ENCODE measurements at places on chromosomes 1 and 21.

GRCh38 chr1:227420147-227420546 lies 101.9 kb upstream of the CDC42BPA start:
- DNase-seq, result no peak

- DNase-seq, result no peak
Observed at GRCh38 chr1:44536357-44537209, 131.5 kb downstream of the RNF220 start.

GRCh38 chr1:206631085-206631509 lies 4.2 kb upstream of the DYRK3 start:
- DNase-seq, result peak; percentile 58

GRCh38 chr1:19704247-19705113 lies 39.8 kb downstream of the HTR6 start:
- DNase-seq, result peak; percentile 26

DNA sequence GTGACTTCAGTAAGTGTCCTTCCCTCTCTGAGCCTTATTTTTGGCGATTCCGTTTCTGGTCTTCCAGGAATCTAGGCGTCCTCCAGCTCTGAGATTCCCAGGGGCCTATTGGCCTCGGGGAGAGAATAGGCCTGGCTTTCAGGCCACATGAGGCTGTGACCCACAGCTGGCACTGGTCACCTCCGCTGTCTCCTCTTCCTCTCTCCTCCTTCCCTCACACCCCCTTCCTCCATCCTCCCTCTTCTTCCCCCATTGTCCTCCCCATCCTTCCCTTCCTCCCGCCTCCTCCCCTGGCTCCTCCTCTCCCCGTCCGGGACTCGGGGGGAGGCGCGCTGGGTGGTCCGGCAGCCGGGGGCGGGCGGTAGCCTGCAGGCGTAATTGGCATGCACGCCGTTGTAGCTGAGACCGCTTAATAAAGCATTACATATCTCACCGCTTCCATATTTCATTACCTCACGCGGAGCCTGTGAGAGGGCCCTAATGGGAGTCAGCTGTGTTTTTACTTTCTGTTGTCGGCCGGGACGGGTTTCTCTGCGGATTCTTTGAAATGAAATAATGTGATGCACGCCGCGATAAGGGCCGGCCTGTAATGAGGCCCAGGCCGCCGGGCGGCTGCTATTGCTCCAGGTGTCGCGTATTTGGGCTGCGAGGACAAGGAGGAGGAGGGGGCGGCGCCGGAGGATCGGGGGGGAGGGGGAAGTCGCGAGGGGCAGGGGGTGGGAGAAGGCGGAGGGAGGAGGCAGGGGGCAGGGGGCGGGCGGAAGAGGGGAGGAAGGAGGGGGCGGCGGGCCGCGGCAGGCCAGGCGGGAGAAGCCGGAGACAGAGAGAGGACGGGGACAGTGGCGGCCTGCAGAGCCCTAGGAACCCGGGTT lies 95.3 kb downstream of the FOXD2 start:
- DNase-seq, result no peak

GRCh38 chr1:157994704-157995582 lies 1.5 kb downstream of the KIRREL1 start:
- DNase-seq, result no peak

GRCh38 chr1:2825487-2826189 lies 24.1 kb upstream of the TTC34 start:
- no peak for DNase-seq

DNA sequence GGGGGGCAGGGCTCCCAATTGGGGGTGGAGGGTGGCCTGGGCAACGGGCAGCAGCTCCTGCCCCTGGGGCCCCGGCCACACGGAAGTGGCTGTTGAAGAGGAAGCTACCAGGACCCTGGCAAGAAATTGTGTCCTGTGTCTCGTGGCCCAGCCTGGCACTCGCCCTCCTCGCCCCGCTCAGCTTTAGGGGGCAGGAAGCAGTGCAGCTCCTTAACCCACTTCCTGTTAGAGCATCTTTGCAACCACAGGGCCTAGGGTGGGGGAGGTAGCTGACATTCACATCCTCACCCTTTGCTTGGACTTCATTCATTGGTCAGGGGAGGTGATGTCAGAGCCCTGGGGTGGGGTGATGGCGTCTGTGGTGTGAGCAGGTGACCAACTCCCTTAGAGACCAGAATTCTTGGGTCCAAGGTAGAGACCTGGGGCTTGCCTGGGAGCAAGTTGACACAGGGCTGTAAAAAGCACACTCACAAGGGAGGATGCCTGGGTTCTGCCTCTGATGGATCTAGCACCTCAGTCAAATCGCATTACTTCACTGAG lies at the start of gene ARHGAP30:
Gene ARHGAP30, minus strand, starts transcription at position 161 of the 540 bp plus-strand sequence. CDS start 267 bp downstream, outside the sequence.
- DNase-seq, result no peak

DNA sequence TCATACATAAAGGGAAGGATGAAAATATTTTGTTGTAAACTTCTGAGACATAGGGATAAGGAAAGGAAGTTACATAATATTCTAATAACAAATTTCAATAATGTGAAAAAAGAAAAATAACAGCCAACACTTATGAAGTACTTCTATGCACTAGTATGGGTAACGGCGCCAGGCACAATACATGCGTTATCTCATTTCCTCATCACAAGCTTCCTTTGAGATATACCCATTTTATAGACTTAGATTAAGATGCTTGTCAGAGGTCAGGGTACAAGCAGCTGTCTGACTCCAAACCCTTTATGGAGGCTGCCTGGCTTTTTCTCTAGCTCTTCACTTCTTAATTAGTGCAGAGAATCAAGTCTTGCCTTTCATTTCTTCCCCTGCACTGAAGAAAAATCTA lies 41.3 kb downstream of the TCP10L start:
- DNase-seq, result no peak

- DNase-seq, result peak; percentile 59
Observed at GRCh38 chr1:50474859-50475809, 51.9 kb upstream of the DMRTA2 start.

DNA sequence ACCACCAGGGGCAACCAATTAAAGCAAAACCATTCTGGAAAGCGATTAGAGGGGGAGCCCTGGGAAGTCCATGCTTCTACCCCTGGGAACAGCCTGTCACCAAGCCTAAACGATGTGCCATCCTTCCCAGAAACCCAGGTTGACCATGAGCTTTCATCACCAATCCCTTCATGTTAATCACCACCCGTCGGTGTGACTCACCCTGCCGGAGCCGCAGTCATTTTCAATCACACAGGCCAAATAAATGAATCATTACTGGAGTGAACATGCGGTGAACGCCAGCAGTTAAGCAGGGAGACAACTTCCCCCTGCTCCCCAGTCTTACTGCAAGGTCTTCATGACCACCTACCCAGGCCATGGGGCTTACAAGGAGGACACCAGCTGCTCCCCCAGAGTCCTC lies 308.8 kb downstream of the AJAP1 start:
- peak; percentile 72 for DNase-seq

- peak; percentile 98 for DNase-seq
Observed at GRCh38 chr1:39398278-39399021, 93.0 kb upstream of the BMP8A start.

DNA sequence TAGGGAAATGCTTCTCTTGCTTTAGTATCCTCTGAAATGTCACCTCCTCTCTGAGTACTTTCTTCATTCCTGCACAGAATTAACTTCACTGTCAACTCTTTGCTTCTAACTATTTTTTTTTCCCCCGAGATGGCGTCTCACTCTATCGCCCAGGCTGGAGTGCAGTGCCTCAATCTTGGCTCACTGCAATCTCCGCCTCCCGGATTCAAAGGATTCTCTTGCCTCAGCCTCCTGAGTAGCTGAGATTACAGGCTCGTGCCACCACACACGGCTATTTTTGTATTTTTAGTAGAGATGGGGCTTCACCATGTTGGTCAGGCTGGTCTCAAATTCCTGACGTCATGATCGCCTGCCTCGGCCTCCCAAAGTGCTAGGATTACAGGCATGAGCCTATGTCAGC lies 1.4 kb upstream of the PLPP3 start:
- no peak for DNase-seq

DNA sequence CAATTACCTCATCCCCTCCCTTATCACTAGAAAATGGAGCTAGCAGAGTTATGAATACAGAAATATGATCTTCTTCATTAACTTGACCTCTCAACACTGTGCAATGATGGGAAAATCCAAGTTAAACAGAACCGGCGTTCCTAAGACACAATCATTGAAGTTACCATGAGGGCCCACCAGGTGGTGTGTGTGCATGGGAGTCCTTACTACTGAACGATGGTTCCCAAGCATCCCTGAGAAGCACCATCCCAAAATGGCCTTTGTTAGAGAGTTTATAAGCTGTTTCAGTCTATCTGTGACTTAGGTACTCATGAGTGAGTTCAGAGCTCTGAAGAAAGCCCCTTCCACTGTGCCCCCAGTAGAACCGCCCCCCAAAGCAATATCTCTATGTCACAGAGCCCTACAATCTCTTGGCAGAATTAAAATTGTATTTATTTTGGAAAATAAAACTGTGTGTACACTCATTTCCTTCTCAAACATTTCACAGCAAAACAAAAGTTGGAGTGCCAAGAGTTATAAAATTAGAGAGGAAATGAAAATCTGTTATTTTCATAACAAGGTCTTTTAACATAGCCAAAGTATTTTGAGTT lies 56.8 kb downstream of the PLD5 start:
- DNase-seq, result peak; percentile 46

DNA sequence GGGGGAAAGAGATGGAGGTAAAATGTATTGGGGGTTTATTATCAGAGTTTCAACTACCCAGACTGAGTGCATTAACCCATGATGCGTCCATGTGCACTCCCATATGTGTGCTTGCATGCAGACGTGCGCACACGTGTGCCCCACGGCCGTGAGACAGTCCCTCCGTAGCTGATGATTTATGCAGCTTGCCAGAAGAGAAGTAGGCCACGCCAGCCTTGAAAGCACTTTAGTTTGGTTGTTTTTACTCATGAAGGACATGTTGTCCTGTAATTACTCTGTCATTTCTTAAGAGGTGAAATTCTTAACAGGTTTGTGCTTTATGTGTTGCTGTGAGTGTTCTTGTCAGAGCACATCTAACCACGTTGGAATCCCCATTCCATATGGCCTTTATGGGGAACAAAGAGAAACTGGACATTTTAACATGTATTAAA lies 467.8 kb downstream of the LMO4 start:
- DNase-seq, result no peak

DNA sequence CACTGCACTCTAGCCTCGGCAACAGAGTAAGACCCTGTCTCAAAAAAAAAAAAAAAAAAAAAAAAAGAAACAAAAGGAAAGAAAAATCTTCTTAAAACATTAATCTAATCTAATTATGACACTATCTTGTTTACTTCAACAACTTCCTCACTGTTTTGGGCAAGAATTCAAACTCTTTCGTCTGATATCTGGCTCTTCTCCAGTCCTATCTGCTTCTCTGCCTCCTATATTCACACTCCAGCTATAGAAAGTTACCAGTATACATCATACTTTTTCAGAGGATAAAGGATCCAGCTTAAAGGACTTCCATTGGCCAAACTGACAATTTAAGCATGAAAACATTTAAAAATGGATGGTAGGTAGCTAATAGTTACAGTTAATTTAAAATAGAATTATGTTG lies 47.3 kb downstream of the EIF2B3 start:
- DNase-seq, result no peak

GRCh38 chr1:58660105-58660504 lies 39.8 kb downstream of the MYSM1 start:
- peak; percentile 54 for DNase-seq

GRCh38 chr1:96075704-96076455 lies 645.7 kb upstream of the PTBP2 start:
- DNase-seq, result no peak

GRCh38 chr1:184186167-184186566 lies 134.6 kb downstream of the TSEN15 start:
- no peak for DNase-seq

GRCh38 chr1:74427681-74428080 lies 84.7 kb downstream of the LRRC53 start:
- no peak for DNase-seq

- no peak for DNase-seq
Observed at GRCh38 chr1:19484338-19484797, 971 bp downstream of the CAPZB start.

DNA sequence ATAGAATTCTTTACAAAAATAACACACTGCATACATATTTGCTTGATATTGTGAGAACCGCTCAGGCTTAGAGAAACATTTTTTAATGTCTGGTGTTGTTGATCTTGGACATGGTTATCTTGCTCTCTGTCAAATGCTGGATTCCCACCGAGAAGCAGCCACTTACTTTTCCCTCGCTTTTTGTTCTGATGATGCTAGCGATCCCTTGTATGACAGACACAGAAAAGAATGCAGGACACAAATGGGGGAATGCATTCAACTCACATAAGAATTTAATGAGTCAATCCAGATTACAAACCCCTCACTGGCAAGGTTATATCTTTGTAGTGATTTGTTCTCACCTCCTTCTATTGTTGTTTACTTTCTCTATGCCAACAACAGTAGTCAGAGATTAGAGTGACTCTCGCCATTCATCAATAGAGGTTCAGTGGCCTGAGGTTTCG lies 76.8 kb upstream of the AKT3 start:
- peak; percentile 99 for DNase-seq

DNA sequence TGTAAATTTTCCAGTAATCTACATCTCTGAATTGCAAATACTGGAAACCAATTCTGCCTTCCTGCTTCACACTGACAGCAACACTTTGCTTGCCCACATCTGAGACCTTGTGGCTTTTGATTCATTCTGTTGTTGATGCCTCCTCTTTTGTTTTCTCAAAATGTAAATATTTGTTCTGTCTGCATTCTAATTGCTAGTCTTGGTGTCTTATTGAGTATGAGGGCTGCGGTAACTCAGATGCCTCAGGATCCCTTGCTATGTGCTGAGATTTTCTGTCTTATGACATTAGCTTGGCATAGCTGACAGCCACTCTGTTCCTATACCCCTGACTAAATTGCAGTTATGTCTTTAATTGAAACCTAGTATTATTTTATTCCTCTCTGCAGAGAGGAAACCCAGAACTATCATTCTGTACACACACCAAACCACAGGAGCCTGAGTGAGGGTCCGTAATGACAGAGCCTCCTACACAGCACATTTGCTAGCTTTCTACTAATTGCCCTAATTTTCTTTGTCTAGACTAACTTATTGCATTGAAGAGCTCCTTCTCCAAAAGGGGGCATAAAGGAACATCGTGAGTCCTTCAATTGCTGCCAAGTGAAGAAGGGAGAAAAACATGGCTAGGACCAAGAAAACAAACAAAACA lies 72.1 kb downstream of the GREM2 start:
- no peak for DNase-seq

DNA sequence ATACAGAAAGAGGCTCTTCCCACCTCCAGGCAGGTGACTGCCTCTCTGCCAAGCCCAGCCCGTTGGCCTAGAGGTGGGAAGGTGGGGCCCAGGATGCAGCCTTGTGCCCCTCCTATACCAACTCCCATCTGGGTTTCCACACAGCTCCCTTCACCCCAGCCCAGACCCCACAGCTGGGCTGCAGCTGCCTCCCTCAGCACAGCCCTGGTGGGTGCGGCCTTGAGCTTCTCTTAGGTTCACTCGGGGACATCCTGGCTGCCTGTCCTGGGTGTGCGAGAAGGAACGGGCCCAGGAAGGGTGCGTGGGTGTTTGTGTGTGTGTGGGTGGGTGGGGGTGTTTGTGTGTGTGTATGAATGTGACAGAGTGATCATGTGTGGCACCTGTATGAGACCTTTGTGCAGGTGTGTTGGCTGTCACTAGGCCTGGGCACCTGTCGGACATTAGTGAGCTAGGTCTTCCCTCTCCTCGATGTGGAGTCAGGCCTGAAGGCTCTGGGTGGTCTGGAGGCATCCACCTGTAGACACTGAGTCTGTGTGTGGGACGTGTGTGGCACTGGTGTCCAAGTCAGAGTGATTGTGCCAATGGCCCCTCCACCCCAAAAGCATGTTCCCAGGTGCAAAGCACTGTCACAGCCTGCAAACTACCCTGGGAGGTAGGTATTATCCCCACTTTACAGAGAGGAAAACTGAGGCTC lies 30.7 kb downstream of the FOXO6 start:
- DNase-seq, result no peak

GRCh38 chr1:12287869-12288268 lies 58.0 kb downstream of the VPS13D start:
- DNase-seq, result no peak

- no peak for DNase-seq
Observed at GRCh38 chr1:54474310-54475251, 68.4 kb upstream of the SSBP3 start.
